ENCODE measurements at places on chromosomes 12 and 14. TPM values are rescaled to one million over a fixed set of nuclear protein-coding genes. Genes with fewer than 3 reads are reported as not detected.

The ZNF605 gene
- 13.4 TPM for total RNA-seq

The MYF6 gene
- total RNA-seq: not detected

The NAB2 gene
- 37.3 TPM for total RNA-seq

The SLC24A4 gene
- 1.6 TPM for total RNA-seq

The RNASE7 gene
- total RNA-seq: not detected

The KLRG1 gene
- 3.3 TPM for total RNA-seq

The FGF6 gene
- total RNA-seq: not detected

The SERPINA1 gene
- total RNA-seq: 1,017 TPM

The ERH gene
- 114 TPM for total RNA-seq

The ADSS1 gene
- 5.5 TPM for total RNA-seq

The OR4K15 gene
- not detected for total RNA-seq

The SPTB gene
- 3.0 TPM for total RNA-seq

The OR4E2 gene
- not detected for total RNA-seq

The RPL10L gene
- total RNA-seq: not detected

DNA sequence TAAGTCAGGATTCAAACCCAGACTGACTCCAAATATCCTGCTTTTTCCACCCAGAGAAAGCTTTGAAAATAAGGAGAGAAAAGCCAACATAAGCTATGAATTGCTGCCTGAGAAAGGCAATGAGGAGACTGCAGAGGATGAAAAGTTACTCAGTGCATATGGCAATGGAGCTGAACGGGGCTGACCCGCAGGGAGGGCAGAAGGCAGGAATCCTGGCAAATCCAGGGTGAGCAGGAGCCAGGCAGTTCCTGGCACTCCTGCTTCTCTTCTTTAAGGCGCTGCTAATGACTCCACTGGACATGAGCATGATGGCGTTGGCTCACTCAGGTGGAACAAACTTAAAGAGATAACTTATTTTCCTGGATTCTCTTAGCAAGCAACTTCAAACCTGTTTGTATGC, 95.2 kb upstream of the TMCC3 start:
- no peak for DNase-seq

- no peak for DNase-seq
Observed at GRCh38 chr14:50666772-50667683, 1.1 kb downstream of the SAV1 start.

- no peak for DNase-seq
Observed at GRCh38 chr14:52119030-52119429, 50.2 kb upstream of the NID2 start.

- DNase-seq: no peak
Observed at GRCh38 chr14:24673534-24674203, 39.7 kb upstream of the GZMB start.

- no peak for DNase-seq
Observed at GRCh38 chr14:93857081-93857480, 68.8 kb upstream of the PRIMA1 start.

- DNase-seq: no peak
Observed at GRCh38 chr12:51482929-51483697, 58.5 kb downstream of the SLC4A8 start.

DNA sequence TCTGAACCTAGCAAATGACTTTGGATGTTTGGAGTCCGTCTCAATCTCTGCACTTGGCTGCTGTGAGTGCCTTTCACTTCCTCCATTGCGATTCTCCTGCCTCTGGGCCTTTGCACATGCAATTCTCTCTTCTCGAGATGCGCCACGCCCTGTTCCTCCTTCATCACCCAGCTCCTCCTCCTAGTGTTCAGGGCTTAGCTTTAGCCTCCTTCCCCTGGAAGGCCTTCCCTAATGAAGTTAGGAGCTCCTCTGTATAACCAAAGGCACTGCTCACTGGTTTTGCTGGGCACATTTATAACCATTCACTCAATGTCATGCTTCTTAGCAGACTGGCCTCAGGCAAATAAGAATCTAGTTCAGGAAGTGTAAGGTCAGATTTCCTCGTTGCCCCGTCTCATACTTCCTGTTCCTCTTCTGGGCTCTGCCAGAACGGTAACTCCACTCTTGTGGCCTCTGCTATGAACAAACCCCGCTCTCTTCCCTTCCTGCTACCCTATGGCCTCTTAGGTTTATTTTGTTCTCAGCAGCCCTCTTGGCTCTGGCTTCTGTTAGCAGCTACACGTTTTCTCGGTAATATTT, 171.4 kb downstream of the CRADD start:
- no peak for DNase-seq

- DNase-seq: no peak
Observed at GRCh38 chr12:295132-295531, 32.5 kb upstream of the SLC6A13 start.

GRCh38 chr12:72453550-72453949, 181.4 kb downstream of the TRHDE start:
- DNase-seq: no peak

DNA sequence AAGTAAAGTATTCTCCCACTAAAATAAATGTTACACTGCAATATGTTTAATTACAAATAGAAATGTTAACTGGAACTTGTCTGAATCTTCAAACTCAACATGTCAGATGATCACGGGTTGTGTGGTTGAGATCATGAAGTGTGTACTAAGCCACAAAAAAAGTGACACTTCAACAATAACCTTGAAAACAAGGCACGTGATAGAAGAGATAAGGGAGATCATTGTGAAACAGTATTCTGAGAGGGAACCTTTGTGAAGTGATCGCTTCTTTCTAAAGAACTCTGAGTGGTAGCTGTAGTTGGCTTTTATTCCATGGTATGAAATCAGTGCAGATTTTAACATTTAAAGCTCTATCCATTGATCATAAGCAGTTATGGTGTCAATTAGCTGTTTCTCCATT, 60.0 kb downstream of the LIN52 start:
- DNase-seq: no peak

GRCh38 chr14:62854951-62855350, 190.3 kb downstream of the KCNH5 start:
- no peak for DNase-seq

DNA sequence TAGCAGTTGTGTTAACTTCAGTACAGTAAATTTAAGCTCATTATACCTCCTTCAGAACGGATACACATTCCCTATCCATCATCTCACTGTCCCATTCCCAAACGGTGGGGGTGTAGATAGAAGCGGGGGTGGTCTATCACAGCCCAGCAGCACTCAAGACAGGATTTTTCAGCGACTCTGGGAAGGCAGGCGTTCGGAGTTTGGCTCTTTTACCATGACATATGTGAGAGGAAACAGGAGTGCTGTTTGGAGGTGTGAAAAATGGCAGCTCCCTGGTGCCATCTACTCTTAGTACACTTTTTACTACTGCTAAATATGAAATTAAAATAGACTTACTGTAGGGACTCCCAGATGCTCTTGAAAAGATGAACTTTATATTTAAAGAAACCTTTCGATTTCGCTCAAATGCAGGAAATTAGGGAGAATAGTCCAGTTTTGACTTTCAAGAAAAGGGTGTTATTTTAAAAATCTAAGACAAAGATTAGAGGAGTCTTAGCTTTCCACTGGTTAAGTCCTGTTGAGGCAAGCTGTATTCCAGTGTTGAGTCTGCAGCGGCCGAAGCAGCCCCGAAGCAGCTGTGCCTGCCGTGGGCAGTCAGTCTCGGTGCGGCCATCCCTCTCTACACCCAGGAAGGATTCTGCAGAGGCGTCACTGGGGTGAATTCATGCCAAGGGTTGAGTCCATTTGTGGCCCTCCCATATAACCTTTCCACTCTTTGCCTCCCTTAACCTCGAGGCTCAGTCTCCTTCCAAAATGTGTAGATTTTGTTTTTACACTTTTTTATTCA, 42.1 kb downstream of the KCNMB4 start:
- no peak for DNase-seq

GRCh38 chr14:42626986-42627385, 1020.3 kb downstream of the LRFN5 start:
- no peak for DNase-seq

- no peak for DNase-seq
Observed at GRCh38 chr12:28793581-28794151, 355.4 kb upstream of the FAR2 start.

- peak; percentile 32 for DNase-seq
Observed at GRCh38 chr14:103516426-103517173, 6.0 kb downstream of the CKB start.

- peak; percentile 94 for DNase-seq
Observed at GRCh38 chr14:23009939-23010726, at the start of gene C14orf93. TSS of gene C14orf93 (minus strand) at chr14:23010143. CDS start at chr14:22999023, 11,120 bp downstream.

GRCh38 chr12:131896080-131896810, 1.8 kb downstream of the ULK1 start:
- peak; percentile 96 for DNase-seq

All from upper lobe of right lung (tissue), 1 donor.